Stimulated activated CD4-positive, alpha-beta T cell treated with anti-CD3 and anti-CD28 coated beads, Interleukin-2, amount 100 ng/mL, for 4 hours (primary cell): ENCODE measurements at places on chromosomes 6 and 20.

DNA sequence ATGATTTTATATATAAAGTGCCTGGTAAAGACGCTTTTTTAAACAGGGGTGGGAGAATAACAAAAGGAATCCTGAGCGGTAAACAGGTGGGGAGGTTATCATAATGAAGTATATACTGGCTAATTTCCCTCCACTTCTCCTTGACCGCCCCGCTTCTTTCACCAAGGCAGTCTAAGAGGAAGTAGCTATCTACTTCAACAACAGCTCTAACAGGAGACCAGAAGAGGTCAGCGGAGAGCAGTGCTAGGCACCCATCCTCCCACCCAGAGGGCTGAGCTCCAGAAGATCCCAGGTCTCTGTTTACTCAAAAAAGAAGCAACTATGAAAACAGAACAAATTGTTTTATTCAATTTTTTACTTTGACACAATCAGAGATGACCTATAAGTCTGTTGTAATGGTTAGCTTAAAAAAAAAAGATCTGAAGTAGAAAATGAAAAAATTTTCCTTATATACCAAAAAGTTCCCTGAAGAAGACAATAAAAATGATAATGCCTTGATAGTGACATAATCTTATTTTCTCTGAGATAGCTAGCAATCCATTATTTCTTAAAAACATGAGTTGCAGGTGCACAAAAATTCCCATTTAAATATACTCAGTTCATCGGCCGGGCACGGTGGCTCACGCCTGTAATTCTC, 141.1 kb downstream of the PDSS2 start:
- DNase-seq: no peak

- DNase-seq: no peak
Observed at GRCh38 chr6:113211170-113211569, 646.0 kb upstream of the MARCKS start.

DNA sequence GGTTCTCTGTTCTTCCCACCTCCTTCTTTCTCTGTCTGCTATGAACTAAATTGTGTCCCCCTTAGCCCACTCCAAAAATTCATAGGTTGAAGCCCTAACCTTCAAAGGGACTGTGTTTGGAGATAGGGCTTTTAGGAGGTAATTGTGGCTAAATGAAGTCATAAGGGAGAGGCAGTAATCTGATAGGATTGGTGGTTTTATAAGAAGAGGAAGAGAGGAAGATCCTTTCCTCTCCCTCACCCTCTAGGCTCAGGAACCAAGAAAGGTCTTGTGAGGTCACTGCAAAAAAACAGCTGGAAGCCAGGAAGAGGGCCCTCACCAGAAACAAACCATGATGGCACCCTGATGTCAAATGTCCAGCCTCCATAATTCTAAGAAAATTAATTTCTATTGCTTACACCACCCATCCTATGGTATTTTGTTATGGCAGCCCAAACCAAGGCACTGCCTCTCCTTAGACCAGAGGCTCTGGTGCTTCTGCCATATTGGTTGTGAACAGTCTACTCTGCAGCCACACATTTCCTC, 135.1 kb upstream of the COL21A1 start:
- DNase-seq: no peak

DNA sequence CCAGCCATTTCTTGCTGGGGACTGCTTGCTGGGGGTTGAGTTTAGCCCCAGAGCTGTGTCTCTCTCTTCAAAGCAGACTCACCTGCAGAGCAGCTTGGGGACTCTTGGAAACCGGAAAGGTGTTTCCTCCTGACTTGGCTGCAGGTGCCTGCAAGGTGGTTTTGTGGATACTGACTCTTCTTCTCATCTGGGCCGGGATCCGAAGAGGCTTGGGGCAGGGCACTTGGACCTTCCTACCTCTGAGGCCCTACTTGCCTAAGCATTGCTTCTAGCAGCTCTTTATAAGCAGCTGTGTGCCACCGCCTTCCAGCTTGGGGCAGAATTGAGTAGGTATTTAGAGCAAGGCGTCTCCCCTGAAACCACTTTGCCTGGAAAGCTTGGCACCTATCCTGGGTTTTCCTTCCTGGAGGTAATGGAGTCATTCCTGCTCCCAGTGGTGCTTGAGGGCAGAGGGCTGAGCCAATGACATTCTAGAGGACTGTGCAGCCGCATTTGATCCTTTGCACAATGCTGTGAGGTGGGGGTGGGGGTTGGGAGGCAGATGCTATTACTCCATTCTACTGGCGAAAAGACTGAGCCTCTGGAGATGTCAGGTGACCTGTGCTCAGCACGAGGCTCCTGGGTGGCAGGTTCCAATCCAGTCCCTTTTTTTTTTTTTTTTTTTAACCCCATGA, 3.4 kb upstream of the CTSZ start:
- no peak for DNase-seq

DNA sequence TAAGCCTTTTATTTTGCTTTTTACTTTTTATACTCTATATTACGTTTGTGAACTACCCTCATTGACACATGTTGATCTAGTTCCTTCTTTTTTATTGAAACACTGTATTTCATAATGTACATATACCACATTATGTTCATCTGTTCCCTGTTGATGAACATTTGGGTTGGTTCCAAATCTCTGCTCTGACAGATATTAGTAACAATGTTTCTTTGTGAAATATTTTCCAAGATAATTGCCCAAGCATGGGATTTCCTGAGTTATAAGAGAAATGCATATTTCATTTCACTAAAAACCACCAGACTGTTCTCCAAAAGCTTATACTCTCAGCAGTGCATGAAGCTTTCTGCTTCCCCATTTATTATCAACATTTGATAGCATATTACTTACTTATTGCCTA, 44.2 kb upstream of the TNFRSF21 start:
- no peak for DNase-seq

GRCh38 chr6:133587546-133588160, 301.3 kb upstream of the TCF21 start:
- DNase-seq: no peak
